ENCODE measurements at places on chromosomes 1 and 21.

DNA sequence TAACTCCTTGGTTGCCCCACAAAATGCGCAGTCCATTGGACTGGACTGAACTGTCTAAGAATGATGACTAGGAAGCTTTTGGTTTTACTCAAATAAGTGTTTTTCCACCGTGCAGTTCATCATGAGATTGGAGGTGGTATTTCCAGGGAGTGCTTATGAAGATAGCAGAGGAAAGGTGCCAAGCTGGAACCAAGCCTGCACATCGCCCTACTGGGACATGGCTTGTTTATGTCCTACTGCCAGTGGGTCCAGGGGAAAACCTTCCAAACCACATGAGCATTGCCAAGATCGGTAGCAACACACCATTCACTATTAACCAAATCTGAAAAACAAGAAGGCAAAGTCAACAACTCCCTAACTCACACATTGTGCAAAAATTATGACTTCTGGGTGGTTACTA is 54.7 kb upstream of the DSCAM start:
- DNase-seq, result no peak

GRCh38 chr1:19512545-19512944 is 27.2 kb upstream of the CAPZB start:
- no peak for DNase-seq

DNA sequence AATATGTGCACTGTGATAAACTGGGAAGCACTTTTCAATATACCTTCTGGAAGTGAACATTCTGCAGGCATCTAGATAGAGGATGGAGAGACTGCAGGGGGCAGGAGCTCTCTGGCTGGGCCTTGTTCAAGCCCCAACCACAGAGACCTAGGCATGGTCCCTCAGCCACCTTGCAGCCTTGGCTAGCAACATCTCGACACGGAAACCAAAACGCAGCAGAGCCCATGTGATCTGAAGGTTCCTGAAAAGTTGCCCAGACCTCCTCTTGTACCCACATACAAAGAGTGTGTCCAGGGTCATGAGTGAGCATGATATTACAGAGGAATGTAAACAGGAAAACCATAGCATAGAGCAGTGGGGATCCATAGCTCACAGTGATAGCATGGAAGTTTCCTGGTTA is 33.1 kb upstream of the SAMD11 start:
- DNase-seq, result no peak

- DNase-seq, result no peak
Observed at GRCh38 chr1:178580096-178580495, 67.2 kb downstream of the TEX35 start.

- no peak for DNase-seq
Observed at GRCh38 chr1:93729906-93730305, 48.3 kb upstream of the BCAR3 start.

- DNase-seq, result no peak
Observed at GRCh38 chr1:210687582-210688279, 359.0 kb downstream of the HHAT start.

GRCh38 chr1:234168061-234168724 is 205.1 kb upstream of the COA6 start:
- no peak for DNase-seq

- no peak for DNase-seq
Observed at GRCh38 chr1:205633421-205633976, 1.7 kb upstream of the ELK4 start.

DNA sequence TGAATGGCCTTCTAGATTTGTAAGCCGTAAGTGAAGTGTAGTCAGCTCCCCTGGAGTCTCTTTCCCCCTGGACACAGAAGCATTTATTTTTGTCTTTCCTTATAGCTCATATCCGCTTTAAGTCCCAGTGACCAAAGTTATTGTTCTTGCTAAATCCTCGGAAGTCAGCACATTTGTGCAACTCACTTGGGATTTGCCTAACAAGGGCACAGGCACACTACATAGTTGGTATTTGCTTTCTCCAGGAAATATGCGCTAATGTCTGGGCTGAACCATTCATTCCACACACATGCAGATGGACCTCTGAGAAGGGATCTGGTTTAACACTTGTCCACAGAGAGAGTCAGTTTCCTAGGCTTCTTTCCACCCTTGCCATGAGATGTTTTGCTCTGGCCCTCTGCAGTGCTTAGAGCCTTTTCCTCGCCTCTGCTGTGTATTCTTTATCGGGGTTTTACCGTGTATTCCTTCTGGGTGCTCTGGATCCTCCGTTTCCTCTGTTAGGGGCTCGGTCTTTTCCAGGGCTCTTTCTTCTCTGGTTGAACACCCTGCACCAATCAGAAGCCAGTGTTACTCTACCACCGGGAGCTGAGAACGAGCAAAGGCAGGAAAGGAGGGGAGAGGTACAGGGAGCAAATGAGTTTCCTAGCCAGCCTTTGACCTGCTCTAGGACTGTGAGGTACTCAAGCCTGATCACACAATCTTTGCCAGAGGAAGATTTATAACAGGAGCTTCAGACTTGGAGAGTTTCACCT is 72.4 kb downstream of the ABCA4 start:
- no peak for DNase-seq

DNA sequence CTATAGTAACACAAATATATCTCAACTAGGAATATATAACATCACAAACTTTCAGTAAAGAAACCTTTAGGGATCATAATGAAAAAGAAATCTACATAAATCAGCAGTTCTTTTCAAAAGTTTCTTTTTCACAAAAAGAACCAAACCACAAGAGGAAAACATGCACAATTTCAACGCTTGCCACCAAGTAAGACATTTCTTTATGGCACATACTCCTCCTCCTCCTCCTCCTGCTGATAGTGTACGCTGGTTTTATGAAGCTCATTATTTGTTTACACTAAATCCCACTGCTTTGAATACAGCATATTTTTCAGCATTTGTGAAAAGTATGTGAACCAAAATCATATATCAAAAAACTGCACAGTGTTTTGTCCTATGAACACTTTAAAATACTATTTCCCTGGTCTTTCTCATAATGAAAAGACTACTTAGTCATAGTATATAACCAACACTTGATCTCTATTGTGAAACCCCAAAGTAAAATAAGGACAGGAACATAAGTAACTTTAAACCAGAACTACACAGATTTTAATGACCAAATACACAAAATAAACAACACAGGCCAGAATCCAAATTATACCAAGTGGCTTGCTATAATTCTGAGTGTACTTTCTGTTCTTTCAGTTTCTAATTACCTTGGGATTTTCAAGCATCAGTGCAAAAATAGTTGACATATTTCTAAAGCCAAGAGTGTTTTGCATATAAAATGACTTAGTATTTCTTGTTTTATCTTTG is 184.2 kb downstream of the EIF4G3 start:
- no peak for DNase-seq

Data from activated naive CD4-positive, alpha-beta T cell (primary cell).